ENCODE measurements at places on chromosomes 6 and 20.
A peak's percentile ranks its signal among the peaks of the same experiment; 100 is the strongest.

DNA sequence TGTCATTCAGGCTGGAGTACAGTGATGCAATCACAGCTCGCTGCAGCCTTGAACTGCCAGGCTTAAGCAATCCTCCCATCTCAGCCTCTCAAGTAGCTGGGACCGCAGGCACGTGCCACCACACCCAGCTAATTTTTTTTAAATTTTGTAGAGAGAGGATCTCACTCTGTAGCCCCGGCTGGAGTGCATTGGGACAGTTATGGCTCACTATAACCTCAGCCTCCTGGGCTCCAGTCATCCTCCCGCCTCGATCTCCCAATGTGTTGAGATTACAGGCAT, 86.5 kb downstream of the SERAC1 start:
- no peak for DNase-seq

DNA sequence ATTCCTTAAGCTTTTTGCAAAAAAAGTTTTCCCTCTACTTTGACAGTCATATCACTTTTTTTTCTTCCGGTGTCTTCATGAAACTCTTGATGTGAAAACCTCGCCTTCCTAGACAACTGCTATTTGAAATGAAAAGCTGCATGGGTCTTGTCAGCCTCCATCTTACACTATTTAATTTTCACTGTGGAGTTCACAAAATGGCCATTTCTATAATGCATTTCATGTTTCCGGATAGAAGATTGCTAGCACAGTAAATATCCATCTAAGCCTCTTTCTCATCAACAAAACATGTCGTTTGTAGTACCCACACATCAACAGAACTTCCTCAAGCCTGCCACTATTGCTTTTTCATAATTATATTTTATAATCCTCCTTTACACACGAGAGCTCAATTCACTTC, 204.9 kb upstream of the ID4 start:
- no peak for DNase-seq

GRCh38 chr20:38299963-38300362, 4.0 kb upstream of the BPI start:
- no peak for DNase-seq

DNA sequence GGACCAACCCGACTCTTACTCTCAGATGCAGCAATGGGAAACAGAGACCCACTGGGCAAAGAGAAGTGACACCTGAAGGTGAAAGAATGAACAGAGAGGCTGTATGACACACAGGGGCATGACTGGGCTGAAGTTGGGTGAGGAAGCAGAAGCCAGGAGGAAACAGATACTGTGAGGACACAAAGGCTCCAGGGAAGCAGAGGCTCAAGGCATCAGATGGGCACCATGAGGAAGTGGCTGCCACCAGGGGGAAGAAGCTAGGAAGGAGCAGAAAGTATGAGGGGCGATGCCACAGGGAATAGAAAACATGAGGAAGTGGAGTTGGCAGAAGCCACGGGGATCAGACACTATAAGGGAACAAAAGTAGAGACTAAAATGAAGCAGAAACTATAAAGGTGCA, 30.9 kb upstream of the OCSTAMP start:
- no peak for DNase-seq

DNA sequence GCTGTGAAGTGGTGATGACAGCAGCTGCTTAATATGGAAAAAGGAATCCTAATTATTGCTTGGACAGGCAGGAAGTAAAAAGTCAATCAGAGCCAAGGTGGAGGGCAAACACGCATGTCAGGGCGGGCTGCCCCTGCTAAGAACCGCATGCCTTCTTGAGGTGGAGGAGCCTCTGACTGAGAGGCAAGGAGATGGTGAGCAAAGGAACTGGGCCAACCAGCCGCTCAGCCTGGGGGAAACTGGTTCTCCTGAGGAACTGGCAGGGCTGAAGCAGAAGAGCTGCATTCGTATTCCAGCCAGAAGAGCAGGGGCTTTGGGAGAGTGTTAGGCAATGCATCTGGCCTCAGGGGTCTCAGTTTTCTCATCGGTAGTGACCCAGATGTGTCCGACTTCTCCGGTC, 13.1 kb upstream of the MLN start:
- no peak for DNase-seq

- DNase-seq: no peak
These were observed 47.3 kb downstream of the SLC35D3 start for GRCh38 chr6:136969433-136969832.

- DNase-seq: no peak
These were observed 5.8 kb downstream of the GABBR1 start for GRCh38 chr6:29626948-29627754.

GRCh38 chr20:18288749-18289267, 481 bp downstream of the ZNF133 start:
- no peak for DNase-seq

DNA sequence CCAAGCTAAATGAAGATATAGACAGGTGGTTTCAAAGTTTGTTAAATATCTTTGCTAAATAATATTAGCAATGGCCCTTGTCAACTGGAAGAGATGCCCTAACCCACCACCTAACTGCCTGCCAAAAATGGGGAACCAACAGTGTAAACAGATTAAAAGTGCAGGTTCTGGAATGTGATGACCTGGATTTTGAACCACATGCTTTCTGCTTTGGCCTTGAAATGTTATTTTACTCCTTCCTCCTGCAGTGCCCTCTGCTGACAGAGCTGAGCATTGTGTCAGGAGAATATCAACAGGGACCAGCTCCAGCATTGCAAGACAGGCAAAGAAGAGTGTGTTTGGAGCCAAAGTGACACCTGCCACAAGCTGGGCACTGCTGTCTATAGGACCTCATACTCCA, 226.6 kb downstream of the MYLK4 start:
- no peak for DNase-seq

DNA sequence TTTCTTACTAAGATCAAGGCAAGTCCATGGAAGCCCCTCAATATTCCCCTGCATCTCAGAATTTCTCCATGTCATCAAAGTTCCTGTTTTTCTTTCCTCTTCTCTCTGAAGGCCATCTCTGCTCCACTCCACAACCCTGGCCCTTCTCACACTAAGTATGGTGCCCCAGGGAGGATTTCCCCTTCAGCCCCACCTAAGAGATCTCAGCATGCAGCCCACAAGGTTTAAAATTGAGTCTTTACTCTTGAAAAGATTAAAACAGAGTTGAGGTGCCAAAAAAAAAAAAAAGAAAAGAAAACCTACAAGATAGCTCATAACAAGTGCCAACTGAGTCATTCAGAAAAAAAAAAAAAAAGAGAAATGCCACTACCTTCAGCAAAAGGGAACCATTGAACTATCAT, 36.5 kb upstream of the TNFAIP3 start:
- DNase-seq: no peak

GRCh38 chr6:137166247-137167098, 7.0 kb downstream of the IL22RA2 start:
- DNase-seq: no peak

GRCh38 chr6:23608931-23609435, 517.0 kb upstream of the NRSN1 start:
- DNase-seq: no peak

DNA sequence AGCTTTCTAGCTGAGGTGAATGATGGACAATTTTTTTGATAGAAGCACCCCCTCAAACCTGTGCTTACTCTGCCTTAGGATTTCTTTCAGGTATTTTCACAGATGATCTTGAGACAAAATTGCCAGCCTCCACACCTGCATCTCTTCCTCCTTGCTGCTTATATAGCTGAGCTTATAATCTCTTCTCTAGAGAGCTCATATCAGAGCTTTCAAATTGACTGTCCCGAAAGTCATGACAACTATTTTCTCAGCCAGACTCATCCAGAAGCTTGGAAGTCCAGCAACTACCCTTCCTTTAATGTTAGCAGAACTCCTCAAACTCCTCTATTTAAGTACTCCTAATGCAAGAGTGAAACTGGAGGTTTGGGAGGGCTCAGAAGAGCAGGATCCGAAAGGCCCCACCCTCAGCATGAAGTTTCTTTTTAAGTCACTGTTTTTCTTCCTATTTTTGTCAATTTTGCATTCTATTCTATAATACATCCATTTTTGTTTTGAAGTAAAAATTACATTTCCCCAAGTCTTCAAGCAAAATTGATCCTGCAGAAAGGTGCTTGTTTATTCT, 12.7 kb downstream of the CGA start:
- DNase-seq: no peak

DNA sequence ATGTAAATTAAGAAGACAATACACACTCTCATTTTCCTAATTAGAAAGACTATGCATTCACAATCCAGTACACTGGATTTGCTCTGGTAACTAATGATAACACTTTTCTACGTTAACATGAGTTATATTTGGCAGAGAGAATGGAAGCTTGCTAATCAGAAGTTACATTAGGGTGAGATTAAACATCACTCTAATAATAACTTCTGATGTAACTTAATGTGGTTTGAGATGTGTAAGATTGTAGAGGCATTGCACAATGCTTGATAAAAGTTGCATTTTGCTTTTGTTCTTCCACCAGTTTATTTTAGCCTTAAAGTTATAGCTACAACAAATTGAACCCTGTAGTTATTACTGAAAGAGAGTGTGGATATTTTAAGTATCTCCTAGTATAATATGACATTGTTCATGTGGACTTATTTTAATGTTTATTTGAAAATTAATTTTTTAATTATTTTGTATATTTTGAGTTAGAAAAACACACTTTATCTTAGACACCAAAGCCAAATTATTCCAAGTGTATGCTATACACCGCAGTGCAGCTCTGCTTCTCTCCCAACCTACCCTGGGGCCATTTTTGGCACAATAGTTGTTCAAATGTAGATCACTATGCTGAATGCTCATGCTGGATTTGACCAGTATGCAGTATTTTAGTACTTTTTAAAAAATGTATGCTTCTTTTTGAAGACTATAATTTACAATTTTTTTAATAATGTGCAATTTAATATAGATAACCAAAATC, 143.2 kb downstream of the SLC16A10 start:
- peak; percentile 32 for DNase-seq

DNA sequence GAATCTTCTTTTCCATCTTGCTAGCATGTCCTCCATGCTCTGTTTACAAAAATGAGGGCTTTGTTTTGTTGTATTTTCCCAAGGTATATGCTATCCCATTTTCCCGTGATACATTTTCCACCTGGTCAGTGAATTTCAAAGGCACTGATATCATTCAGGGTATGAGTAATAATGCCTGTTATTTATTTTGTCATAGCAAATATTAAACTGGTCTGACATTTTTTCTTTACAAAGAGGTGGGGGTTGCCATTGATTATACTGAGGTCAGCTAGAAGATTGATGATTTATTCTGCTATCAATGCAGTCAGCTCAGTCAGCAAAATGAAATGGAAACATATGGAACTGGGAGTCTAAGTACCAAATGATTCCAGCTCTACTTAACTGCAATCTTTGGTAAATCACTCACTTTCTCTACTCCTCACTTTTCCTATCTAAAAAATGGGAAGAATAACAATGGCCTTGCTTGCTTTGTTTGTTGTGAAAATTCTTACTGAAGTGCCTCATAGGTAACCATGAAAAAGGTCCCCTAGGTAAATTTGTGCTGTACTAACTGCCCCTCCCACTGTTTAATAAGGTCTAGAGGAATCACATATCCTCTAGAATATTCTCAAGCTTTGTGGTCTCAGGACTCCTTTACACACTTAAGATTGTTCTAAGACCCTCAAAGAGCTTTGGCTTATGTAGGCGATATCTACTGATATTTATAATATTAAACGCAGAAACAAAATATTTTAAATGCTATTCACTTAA, 64.0 kb downstream of the ARHGAP18 start:
- DNase-seq: no peak

GRCh38 chr20:60634491-60635172, 617.4 kb upstream of the CDH4 start:
- no peak for DNase-seq

GRCh38 chr20:18754030-18754652, 59.4 kb upstream of the SCP2D1 start:
- DNase-seq: peak; percentile 4

- no peak for DNase-seq
These were observed 411.7 kb downstream of the EPM2A start for GRCh38 chr6:145323646-145324045.

DNA sequence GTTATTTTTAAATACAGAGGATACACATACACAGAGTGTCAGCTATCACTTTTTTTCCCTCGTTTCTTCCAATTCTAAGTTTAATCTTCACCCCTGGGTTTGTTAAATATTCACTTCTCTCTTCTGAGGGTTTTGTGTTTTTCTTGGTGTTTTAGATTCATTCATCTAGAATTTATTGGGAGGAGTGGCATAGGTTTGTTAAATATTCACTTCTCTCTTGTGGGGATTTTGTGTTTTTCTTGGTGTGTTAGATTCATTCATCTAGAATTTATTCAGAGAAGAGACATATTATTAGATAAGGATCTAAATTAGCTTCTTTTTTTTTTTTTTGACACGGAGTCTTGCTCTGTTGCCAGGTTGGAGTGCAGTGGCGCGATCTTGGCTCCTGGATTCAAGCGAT, 3.9 kb downstream of the GTF2H5 start:
- DNase-seq: no peak

DNA sequence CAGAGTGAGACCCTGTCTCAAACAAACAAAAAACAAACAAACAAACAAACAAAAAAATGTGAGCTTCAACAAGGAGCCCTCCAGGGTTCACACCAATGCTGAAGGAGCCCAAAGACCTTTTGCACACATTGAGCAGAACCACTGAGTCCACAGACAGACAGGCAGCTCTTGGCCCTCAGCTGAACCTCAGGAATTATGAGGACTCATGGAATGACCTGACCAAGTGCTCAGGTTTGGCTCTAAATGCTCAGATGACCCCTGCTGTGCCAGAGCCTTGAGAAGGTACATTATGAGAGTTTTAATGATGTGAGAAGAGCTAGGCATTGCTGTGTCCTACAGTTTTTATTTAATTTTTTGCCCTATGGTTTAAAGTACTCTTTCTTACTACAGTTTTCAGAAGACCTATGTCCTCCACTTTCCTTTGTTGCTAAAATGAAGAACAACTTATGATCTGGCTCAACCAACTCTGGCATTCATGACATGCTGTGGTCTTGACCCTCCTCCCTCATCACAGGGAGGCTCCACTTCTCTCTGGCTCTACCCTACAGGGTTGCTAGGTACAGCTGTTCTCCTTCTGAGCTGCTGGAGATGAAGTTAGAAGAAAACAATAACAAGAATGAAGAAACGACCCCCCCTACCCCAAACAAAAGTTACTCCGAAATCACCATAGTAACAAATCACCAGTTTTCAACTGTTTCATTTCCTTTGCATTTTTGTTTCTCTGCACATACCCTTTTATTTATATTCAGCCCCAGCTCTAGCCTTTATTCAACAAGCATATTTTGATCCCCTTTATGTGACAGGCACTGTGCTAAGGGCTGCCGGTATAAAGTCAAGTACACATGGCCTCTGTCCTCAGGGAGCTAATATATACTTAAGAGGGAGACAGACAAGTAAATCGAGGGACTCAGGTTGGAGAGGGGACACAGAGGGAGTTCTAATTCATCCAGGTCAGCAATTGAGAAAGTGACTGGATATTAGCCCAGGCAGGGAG, 128.7 kb upstream of the TRAF3IP2 start:
- peak; percentile 50 for DNase-seq

DNA sequence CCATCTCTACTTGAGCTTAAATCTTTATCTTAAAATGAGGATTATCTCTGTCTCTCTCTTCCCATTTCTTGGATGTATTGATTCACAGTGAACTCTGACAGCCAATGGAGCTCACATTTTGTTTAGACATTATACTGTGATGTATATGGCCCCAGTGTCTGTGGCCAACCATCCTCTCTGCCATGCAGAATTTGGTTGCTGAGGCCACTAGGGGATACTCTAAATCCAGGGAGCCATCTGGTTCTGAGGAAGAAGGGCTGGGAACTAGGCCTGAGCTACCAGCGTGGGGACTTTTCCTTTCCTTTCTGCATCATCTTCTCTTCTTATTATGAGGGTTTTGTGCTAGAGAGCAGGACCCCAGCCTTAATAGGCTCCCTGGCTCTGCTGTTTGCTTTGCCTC, 59.1 kb upstream of the RIPOR2 start:
- DNase-seq: no peak

GRCh38 chr6:107666084-107666980, 157.8 kb downstream of the SCML4 start:
- DNase-seq: no peak

- DNase-seq: no peak
These were observed 345.2 kb downstream of the ZFAND3 start for GRCh38 chr6:38164671-38165108.
